ENCODE measurements at places on chromosomes 3 and 15. TPM values are rescaled to one million over a fixed set of nuclear protein-coding genes. Genes with fewer than 3 reads are reported as not detected.

UTS2B gene
- not detected for total RNA-seq

IL12A gene
- 0.69 TPM for total RNA-seq

ACSBG1 gene
- total RNA-seq, result 0.59 TPM

TTLL13 gene
- total RNA-seq, result 0.35 TPM

EPHB1 gene
- total RNA-seq, result 0.74 TPM

SETMAR gene
- 7.9 TPM for total RNA-seq

LRRIQ4 gene
- total RNA-seq, result not detected

DNA sequence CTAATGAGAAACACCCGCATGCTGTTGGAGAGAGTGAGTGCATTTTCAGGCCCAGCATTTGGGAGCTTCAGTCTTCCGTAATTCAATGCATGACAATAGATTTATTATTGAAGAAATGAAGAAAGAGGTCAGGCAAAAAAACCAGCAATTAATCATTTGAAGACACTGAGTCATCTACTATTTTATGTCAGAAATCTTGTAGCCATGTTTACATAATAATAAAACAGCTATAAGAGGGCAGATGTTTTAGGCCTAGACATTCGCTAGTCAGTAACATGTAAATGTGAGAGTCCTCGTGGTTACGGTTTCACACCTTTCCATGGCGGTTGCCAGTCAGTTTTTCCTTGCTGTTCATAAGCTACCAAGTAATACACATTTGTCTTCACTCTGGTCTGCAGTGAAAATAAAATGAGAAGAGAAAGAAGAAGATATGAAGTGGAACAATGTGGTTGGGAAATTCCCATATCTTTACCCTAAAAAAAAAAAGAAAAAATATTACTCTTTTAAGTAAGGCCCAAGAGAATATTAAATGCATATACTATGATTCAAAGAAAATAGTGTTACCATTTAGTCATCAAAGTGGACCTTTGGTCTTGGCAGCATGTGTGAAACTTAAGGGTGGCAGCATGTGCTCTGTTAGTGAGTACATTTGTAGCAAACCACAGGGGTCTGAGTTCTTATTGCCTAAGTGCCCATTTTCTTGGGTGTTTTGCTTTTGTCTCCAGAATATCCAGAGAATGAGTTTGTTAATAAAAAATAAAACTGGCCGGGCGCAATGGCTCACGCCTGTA, 140.5 kb upstream of the TBL1XR1 start:
- H3K4me1 ChIP-seq, result peaks cover 4% of the 10 kb centered on the region
- no peak for DNase-seq
- H3K36me3 ChIP-seq, result no peaks in the 10 kb centered on the region

DNA sequence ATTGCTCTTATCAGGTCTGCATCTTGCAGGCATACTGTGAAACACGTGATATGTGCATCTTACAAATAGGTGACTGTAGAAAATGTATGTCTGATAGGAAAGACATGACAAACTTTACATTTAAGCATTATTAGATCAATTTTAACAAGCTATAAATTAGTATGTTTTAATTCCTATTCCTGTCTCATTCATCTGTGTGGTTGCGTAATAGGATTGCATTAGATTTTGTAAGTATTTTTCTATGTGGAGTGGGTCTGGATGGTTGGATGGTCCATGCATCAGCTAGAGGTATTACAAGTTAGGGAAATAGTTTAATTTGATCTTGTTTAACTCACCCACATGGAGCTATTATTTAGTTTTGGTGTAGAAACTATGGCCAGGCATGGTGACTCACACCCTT, 18.8 kb downstream of the ASTE1 start:
- H3K27me3 ChIP-seq, result no peaks in the 10 kb centered on the region
- no peak for DNase-seq
- no peaks in the 10 kb centered on the region for H3K4me1 ChIP-seq
- H3K27ac ChIP-seq, result no peak overlapping the region

GRCh38 chr3:123640740-123641462, 56.0 kb upstream of the HACD2 start:
- H3K4me1 ChIP-seq, result no peaks in the 10 kb centered on the region
- DNase-seq, result no peak
- H3K36me3 ChIP-seq, result no peaks in the 10 kb centered on the region
- no peaks in the 10 kb centered on the region for H3K27me3 ChIP-seq
- H3K27ac ChIP-seq, result no peak overlapping the region

DNA sequence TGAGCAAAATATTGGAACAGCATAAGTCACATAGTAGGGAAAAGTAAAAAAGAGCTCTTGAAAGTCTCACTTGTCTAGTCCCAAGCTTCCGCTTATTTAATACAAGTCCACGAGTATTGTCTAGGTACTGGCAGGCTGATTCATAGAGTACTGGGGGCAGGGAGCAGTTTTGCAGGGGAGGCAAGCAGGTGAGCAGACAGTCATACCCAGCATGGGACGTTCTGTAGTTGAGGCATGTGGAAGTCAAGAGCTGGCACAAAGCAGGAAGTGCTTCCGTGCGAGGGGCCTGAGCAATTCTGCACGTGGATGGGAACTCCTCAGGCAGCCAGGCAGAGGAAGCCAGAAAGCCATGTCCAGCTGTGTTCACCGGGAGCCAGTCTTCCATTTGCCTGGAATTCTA, 287.6 kb downstream of the EPHB1 start:
- no peaks in the 10 kb centered on the region for H3K36me3 ChIP-seq
- H3K4me3 ChIP-seq, result no peak overlapping the region
- DNase-seq, result no peak
- no peaks in the 10 kb centered on the region for H3K27me3 ChIP-seq

GRCh38 chr3:115638991-115639390, 15.7 kb downstream of the GAP43 start:
- DNase-seq, result no peak
- no peak overlapping the region for H3K27ac ChIP-seq
- H3K4me1 ChIP-seq, result no peaks in the 10 kb centered on the region

DNA sequence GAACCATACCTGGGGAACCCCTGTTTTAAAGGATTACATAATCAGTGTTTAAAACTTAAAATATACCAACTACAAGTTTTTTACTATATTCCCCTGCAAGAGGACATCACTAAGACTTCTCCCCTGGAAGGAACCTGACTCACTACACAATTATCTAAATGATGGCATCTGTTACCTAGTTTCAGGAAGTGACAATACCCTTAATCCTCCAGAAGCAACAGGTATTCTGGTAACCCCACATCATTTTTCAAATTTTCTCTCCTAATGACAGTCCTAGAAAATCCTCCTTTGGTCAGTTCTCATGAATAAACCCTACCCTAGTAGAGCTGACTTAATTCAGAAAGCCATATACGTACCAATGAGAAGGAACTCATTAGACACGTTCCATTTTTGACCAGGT, 78.4 kb downstream of the RFX7 start:
- no peaks in the 10 kb centered on the region for H3K36me3 ChIP-seq
- H3K27me3 ChIP-seq, result no peaks in the 10 kb centered on the region
- no peak overlapping the region for H3K4me3 ChIP-seq
- no peak overlapping the region for H3K27ac ChIP-seq

- no peaks in the 10 kb centered on the region for H3K4me1 ChIP-seq
- no peaks in the 10 kb centered on the region for H3K36me3 ChIP-seq
- H3K27me3 ChIP-seq, result no peaks in the 10 kb centered on the region
Measured at GRCh38 chr15:74317820-74318375, 49.5 kb downstream of the CYP11A1 start.

GRCh38 chr3:84092907-84093306, 865.9 kb upstream of the CADM2 start:
- no peak overlapping the region for H3K4me3 ChIP-seq
- DNase-seq, result no peak
- no peaks in the 10 kb centered on the region for H3K4me1 ChIP-seq
- no peak overlapping the region for H3K27ac ChIP-seq
- H3K36me3 ChIP-seq, result no peaks in the 10 kb centered on the region

DNA sequence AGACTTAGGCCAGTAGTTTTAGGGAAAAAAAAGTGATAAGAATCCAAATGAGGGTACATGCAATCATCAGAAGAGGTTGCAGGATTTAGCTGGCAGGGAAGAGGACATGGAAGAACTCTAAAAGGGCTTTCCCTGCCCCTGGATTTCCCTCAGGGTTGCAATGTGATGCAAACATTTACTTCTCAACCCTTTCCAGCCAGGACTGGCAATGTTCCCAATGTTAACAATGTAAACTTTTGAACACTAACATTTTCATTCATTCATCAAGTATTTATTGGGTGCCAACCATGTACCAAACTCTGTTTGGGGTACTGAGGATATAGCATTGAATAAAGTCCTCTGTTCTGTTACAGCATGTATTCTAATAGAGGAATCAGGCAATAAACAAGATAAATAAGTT, 349.4 kb upstream of the LRRC3B start:
- H3K36me3 ChIP-seq, result no peaks in the 10 kb centered on the region
- DNase-seq, result no peak
- no peaks in the 10 kb centered on the region for H3K4me1 ChIP-seq
- no peaks in the 10 kb centered on the region for H3K27me3 ChIP-seq
- no peak overlapping the region for H3K27ac ChIP-seq
- no peak overlapping the region for H3K4me3 ChIP-seq

- H3K27ac ChIP-seq, result no peak overlapping the region
- H3K4me3 ChIP-seq, result no peak overlapping the region
- H3K27me3 ChIP-seq, result no peaks in the 10 kb centered on the region
- no peaks in the 10 kb centered on the region for H3K4me1 ChIP-seq
Measured at GRCh38 chr3:156978481-156978961, 152.4 kb downstream of the LEKR1 start.

DNA sequence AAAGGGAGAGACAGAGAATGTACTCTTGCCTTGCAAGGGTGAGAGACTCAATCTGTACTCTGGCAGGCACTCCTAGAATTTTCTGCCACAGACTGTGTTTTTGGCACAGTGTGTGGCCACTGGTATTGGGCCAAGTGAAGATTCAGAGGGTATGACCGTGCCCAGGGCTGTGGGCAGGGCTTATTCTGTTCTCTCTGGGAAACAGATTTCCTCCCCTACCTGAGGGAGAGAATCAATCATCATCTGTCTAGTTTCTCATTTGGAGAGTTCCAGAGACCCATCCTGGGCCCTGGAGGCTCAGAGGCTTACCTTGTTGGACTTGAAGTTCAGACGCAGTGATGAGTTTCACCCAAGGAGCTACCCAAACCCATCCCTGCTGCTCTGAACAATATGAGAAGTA, 28.2 kb downstream of the CSTA start:
- no peak overlapping the region for H3K4me3 ChIP-seq
- no peak overlapping the region for H3K27ac ChIP-seq
- no peak for DNase-seq
- no peaks in the 10 kb centered on the region for H3K36me3 ChIP-seq
- H3K4me1 ChIP-seq, result peaks cover 3% of the 10 kb centered on the region
- no peaks in the 10 kb centered on the region for H3K27me3 ChIP-seq

GRCh38 chr3:156554515-156554841, 439 bp downstream of the SSR3 start:
- peak overlapping the region; percentile 73 for H3K27ac ChIP-seq
- DNase-seq, result no peak
- no peaks in the 10 kb centered on the region for H3K4me1 ChIP-seq
- no peaks in the 10 kb centered on the region for H3K36me3 ChIP-seq
- H3K4me3 ChIP-seq, result peak overlapping the region; percentile 87

GRCh38 chr3:123155471-123156011, 46.2 kb upstream of the SEC22A start:
- H3K36me3 ChIP-seq, result no peaks in the 10 kb centered on the region
- no peaks in the 10 kb centered on the region for H3K27me3 ChIP-seq
- no peak overlapping the region for H3K27ac ChIP-seq

- peaks cover 11% of the 10 kb centered on the region for H3K4me1 ChIP-seq
- H3K4me3 ChIP-seq, result peak overlapping the region; percentile 69
- H3K27ac ChIP-seq, result peak overlapping the region; percentile 99
- no peaks in the 10 kb centered on the region for H3K27me3 ChIP-seq
Measured at GRCh38 chr15:81002331-81003096, 1.8 kb downstream of the TLNRD1 start.

DNA sequence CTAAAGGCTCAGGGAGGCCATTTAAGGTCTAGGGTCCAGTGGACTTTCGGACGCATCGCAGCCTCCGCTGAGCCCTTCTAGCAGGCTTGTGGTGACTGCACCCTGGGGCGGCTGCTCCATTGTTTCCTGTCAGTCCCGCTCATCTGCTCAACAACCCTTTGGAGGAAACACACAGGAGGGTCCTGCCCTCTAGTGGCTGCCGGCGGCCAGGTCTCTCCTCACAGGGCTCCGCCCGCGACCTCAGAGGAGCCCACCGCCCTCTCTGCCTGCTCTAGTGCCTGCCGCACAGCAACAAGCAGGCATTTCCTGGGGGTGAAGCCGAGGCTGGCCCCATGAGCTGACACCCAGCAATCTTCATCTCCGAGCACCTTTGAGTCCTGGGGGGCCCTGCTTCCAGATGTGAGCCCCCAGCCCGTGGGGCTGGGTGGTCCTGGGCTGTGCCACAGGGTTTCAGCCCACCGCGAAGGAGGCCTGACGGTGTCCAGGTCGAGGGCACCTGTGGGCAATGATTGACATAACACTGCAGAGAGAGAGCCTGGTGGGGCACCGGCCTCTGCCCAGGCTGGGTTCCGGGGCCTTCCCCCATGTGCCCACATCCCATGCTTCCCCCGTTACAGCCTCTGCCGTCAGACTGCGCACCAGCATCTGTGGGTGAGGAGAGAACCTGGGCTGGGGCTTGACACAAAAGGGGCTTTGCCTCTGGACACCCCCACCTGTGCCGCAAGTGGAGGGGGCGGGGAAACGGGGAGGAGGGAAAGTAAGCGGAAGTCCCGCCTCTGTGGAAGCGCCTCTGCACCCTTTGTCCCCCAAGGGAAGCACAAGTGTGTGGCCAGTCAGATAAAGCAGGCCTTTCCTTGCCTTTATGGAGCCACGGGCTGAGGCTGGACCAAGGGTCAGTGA, 27.0 kb upstream of the SFMBT1 start:
- no peaks in the 10 kb centered on the region for H3K36me3 ChIP-seq
- peaks cover 4% of the 10 kb centered on the region for H3K4me1 ChIP-seq
- H3K4me3 ChIP-seq, result peak overlapping the region; percentile 80
- DNase-seq, result peak; percentile 93
- no peaks in the 10 kb centered on the region for H3K27me3 ChIP-seq

GRCh38 chr3:31531452-31531991, 1.2 kb upstream of the STT3B start:
- peaks cover 4% of the 10 kb centered on the region for H3K4me1 ChIP-seq
- H3K36me3 ChIP-seq, result no peaks in the 10 kb centered on the region
- H3K27ac ChIP-seq, result peak overlapping the region; percentile 99
- peak overlapping the region; percentile 98 for H3K4me3 ChIP-seq
- no peak for DNase-seq

DNA sequence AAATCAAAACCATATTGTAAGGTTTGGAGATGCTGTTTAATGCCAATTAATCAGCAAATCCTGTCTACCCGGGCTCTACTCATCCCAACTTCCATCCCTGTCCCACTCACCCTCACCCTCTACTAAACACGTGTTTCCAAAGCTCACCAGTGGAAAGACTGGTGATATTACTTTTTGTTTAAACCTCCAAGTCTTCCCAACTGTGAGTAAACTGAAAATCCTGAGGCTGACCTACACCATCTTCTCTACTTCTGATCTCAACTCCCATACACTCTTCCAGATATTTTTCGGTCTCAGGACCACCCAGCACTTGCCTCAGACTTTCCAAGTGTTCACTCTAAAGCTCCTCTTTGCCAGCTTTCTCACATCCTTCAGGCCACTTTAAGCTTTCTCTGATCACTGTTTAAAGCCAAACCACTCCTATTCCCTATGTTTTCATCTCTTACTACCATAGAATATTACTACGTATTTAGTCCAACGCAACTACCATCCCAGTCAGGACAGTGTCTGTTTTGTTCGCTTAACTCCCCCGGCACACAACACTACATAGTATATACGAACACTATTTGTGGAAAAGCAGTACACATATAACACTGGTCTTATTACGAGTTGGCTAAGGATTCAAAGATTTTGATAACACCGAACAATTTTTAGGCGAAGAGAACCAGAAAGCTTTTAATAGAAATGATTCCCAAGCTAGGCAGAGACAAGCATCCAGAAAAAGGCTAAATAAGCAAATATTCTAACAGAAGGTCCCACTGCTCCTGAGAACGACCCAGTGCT, 684 bp downstream of the RPL4 start:
- peak overlapping the region; percentile 85 for H3K4me3 ChIP-seq
- peaks cover 16% of the 10 kb centered on the region for H3K36me3 ChIP-seq
- no peaks in the 10 kb centered on the region for H3K27me3 ChIP-seq

All from colonic mucosa (tissue), 4 donors.